ENCODE measurements at places on chromosomes 12 and 14. TPM values are rescaled to one million over a fixed set of nuclear protein-coding genes. Genes with fewer than 3 reads are reported as not detected.

Gene FAM222A
- total RNA-seq = 25.7 TPM

Gene GZMH
- total RNA-seq = 0.47 TPM

- no peak for DNase-seq
Observed at GRCh38 chr14:74988131-74988530, 14.6 kb upstream of the EIF2B2 start.

Gene TAS2R42
- total RNA-seq = not detected

- no peak for DNase-seq
Observed at GRCh38 chr14:89719366-89720075, 235.0 kb downstream of the EFCAB11 start.

DNA sequence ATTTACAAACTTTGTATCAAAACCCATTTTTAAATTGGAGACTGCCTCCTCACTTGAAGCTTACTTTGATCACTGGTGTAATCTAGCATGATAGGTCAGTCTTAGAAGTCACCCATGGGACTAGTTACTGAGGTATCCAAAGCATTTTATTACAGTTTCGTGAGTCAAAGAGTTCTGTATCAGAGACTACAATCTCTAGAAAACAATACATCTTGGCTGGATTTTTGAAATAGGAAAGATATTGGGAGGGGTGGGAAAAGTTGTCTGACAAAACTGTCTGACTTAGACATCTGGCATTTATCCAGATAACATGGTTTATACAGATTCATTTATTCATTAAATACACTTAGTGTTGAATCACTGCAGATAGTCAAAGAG, 173.5 kb upstream of the PDZRN4 start:
- DNase-seq = no peak

Gene DTX3
- total RNA-seq = 21.4 TPM

GRCh38 chr14:68800953-68801352, 8.1 kb upstream of the ZFP36L1 start:
- DNase-seq = no peak

DNA sequence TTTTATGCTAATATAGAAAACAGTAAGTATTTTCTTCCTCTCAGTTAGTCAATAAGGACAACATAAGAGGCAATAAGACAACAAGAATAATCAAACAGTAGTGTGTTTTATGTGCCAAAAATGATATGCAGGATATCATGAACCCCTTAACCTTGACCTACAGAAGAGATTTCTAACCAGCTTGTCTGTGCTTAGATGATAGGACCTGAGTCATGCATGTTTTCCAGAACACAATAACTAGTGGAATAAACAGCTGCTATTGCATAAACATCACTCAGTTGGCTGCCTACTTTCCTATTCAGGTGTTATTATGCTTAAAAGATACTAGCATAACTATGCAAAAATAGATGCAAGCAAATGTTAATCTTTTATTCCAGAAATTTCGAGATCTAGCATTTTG, 282.5 kb downstream of the PRKD1 start:
- no peak for DNase-seq

DNA sequence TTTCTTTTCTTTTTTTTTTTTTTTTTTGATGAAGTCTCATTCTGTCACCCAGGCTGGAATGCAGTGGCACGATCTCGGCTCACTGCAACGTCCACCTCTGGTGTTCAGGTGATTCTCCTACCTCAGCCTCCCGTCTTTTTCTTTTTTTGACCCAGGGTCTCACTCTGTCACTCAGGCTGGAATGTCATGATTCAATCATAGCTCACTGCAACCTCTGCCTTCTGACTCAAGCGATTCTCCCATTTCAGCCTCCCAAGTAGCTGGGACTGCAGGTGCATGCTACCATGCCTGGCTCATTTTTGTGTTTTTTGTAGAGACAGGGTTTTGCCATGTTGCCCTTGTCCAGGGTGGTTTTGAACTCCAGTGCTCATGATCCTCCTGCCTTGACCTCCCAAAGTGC, 12.0 kb downstream of the FUT8 start:
- no peak for DNase-seq

DNA sequence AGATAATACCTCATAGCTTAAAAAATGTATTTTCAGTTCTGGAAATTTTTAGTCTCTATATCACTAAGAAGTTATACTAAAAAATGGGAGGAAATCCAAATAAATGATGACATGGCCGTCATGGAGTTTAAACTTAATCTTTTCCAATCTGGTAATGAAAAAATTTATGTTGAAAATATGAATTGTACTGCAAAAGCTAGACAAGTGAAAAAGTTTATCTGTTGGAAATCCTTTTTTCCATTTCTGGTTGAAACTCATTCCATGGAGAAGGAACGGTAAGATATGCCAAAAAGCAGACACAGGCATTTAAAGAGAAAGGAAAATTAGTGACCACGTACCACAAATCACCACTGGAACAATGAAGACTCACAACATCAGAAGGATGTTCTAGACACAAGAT, 314.2 kb upstream of the PRICKLE1 start:
- DNase-seq = no peak

GRCh38 chr14:101248840-101249675, 312.2 kb upstream of the DIO3 start:
- DNase-seq = peak; percentile 26

Gene GARIN6
- not detected for total RNA-seq

- DNase-seq = no peak
Observed at GRCh38 chr12:98154850-98155249, 360.5 kb upstream of the TMPO start.

DNA sequence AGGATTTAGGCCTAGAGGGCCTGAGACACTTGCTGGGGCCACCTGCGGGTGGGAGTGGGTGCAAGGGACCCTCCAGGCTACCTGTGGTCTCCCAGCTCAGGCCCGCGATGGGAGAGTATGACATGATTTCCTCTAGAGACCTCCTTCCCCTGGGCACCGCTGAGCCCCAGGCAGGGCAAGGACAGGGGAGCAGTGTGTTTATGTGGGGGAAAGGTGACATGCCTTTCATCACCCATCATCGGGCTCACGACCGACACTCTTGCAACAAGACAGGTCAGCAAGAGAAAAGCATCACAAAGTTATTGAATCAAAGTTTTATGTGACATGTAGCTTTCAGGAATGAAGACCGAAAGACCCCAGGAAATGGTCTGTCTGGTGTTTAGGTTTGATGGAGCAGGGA, 19.9 kb downstream of the SH2B3 start:
- peak; percentile 74 for DNase-seq

DNA sequence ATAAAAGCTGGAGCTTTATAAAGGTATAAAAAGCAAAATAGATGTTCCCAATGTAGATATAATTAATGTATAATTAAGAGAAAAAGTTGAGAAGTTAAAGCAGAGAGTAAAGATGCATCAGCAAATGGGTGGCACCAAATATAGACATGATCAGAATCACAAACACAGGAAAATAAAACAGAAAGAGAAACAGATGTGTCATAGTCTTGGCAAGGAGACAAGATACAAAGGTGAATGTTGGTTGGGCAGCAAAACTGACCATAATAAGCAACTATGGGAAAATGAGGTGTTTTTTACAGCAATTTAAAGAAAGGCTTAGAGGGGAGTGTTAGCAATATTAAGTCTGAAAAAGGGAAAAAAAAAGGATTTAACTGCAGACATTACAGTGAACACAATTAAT, 135.4 kb upstream of the CLEC14A start:
- DNase-seq = no peak

DNA sequence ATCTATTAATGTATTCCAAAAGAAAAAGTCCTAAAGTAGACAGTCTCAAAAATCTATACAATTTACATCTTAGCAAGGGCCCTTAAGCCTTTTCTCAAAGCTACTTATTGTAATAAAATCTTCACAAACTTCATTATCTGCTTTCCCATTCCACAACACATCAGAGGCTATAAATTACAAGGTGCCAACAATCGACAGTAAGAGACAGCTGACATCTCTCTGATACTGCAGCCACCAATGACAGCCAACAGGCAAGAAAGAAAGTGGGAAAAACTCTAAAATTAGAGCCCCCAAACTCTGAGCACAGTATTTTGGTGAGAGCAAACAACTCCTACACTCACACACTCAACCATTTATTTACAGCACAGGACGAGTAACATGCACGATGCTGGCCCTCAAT, 2.2 kb downstream of the ANGEL1 start:
- DNase-seq = no peak

GRCh38 chr12:2226641-2227040, 173.9 kb downstream of the CACNA1C start:
- DNase-seq = no peak

Gene GPR132
- 1.3 TPM for total RNA-seq

DNA sequence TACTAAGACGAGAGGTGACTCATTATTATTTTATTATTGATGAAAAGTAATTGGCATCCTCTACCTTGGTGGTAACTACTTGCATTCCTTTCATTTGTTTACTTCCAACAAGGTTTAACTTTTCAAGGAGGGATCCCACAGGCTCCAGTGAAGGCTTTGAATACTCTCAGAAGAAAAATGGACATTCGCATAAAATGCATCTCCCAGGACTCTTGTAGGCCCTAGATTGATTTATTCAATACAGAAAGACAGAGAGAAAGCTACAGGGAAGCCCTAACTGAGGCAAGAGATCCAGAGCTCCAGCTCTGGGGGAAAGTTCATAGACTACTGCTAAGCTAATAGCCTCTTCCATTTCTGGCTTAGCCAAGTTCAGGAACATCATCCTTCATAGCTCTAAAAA, 87.0 kb downstream of the TBX5 start:
- DNase-seq = no peak

- no peak for DNase-seq
Observed at GRCh38 chr12:52558781-52559445, 6.0 kb upstream of the KRT71 start.

- DNase-seq = no peak
Observed at GRCh38 chr12:46959502-46959901, 119.9 kb upstream of the PCED1B start.

DNA sequence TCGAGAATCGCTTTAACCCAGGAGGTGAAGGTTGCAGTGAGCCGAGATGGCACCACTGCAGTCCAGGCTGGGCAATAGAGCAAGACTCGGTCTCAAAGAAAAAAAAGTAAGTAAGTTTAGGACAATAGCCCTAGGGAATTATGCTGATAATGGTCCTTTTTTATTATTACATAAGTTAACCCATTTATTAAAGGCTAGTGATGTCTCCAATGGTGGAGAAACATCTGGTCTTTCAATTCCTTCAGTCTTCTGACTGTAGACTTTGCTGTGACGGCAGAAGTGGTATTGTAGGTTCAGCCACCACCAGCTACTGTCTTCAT, 27.4 kb downstream of the DDX47 start:
- no peak for DNase-seq

DNA sequence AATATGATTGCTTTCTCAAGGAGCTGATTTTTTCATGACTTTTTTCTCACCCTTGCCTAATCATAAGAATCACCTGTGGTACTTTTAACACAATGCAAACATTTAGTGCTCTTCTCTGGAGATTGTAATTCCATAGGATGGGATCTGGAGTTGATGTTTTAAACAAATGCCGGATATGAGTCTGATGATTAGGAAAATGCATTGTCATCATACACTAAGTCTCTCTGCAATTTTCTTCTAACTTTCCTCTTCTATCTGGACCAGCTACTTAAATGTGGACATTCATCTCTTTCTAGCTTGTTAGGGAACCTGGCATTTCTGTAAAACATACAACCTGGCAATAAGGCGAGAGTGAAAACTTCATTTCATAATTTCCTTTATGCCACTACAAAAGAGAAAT, 23.5 kb downstream of the PMCH start:
- DNase-seq = no peak

- no peak for DNase-seq
Observed at GRCh38 chr14:31440280-31440679, 17.0 kb downstream of the DTD2 start.

DNA sequence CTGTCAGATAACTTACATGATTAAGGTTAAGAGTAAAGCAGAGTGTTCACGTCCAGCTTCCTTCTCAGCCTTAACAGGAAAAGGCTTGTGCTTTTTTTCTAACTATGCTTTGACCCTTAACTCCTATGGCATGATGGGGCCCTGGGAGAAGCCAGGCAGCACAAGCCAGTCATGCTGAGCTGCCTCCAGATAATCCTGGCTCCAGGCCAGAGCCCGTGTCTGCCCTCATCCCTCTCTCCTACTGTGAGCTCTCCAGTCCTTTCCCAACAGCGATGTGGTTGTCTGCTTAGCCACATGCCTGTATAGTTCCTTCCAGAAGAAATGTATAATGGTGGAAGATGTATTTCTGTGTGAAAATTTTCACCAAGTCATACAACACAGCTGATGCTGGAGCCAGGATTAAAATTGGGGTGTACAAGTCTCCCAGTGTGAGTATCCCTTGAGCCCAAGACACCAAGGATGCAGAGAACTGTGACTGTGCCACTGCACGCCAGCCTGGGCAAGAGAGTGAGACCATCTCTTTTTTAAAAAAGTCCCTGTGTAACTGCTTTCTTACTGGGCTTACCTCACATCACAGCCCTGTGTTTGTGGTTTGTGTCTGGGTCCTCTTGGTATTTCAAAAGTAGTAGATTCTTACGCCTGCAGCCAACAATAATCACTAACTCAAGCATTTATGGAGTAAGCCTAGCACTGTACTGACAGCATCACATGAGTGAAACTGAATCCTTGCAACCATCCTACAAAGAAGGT, 7.9 kb upstream of the ITFG2 start:
- peak; percentile 85 for DNase-seq

DNA sequence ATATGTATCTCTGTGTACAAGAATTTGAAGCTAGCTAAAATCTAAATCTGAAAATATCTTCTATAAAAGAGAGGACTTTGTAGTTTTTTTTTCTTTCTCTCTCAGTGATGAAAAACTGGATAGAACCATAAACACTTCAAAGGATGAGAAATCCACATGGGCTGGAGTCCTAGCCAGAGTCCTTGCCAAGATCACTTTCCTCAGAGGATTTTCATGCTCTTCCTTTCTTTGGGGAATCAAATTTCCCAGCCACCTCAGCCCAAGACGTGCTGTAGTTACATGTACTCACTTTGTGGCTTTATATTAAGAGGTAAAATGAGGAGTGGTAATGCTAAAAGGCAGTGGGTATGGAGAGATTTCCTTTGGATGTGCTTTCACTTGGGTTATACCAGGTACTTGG, 110.3 kb downstream of the SLC38A1 start:
- DNase-seq = no peak

- DNase-seq = no peak
Observed at GRCh38 chr14:73662487-73662943, 17.7 kb downstream of the DNAL1 start.

Gene SIX6
- total RNA-seq = not detected

Gene FGF23
- not detected for total RNA-seq

Gene MMP19
- 2.1 TPM for total RNA-seq

Gene SVOP
- total RNA-seq = 1.9 TPM

Data from left ventricle myocardium superior (tissue), 1 donor.